Frontal cortex (tissue), 4 donors: ENCODE measurements at places on chromosomes 6 and 20.

GRCh38 chr6:119791736-119792135, 442.2 kb upstream of the MAN1A1 start:
- DNase-seq, result no peak

DNA sequence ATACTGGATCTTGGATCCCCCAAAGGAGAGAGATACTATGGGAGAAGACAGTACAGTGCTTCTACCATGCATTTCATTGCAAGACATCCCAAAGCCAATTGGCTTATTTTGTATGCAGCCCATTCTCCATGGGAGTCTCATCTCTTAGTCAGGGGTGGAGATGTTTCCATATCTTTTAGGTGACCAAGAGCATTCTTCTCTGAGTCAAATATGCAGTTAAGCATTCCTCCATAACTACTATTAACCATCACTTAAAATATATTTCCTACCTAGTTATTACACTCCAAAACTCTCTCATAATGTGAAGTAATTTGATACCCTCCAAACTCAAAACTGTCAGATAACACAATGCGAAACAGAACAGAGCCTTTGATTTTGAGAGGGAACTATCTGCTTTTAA, 542.6 kb downstream of the HDGFL1 start:
- no peak for DNase-seq

- DNase-seq, result no peak
Observed at GRCh38 chr6:42239333-42239732, 21.7 kb upstream of the MRPS10 start.

GRCh38 chr6:72149715-72150114, 263.4 kb downstream of the RIMS1 start:
- no peak for DNase-seq

GRCh38 chr6:106974336-106974998, at the start of gene CD24:
TSS of gene CD24 (minus strand) at chr6:106974729. CDS start at chr6:106974646, 83 bp downstream.
- no peak for DNase-seq

GRCh38 chr6:15312500-15312899, 66.6 kb downstream of the JARID2 start:
- no peak for DNase-seq

GRCh38 chr20:41408156-41408794, 41.7 kb upstream of the EMILIN3 start:
- DNase-seq, result no peak

GRCh38 chr6:35011096-35012041, 122.3 kb downstream of the ANKS1A start:
- DNase-seq, result no peak

GRCh38 chr20:59028812-59029211, 3.3 kb downstream of the ATP5F1E start:
- no peak for DNase-seq
